ENCODE measurements at places on chromosomes 1 and 21.

- no peaks in the 10 kb centered on the region for H3K27me3 ChIP-seq
- H3K36me3 ChIP-seq = no peaks in the 10 kb centered on the region
- H3K4me3 ChIP-seq = no peak overlapping the region
- peaks cover 21% of the 10 kb centered on the region for H3K4me1 ChIP-seq
- H3K27ac ChIP-seq = peak overlapping the region; percentile 43
These were observed 23.9 kb downstream of the INPP5B start for GRCh38 chr1:37922767-37923550.

DNA sequence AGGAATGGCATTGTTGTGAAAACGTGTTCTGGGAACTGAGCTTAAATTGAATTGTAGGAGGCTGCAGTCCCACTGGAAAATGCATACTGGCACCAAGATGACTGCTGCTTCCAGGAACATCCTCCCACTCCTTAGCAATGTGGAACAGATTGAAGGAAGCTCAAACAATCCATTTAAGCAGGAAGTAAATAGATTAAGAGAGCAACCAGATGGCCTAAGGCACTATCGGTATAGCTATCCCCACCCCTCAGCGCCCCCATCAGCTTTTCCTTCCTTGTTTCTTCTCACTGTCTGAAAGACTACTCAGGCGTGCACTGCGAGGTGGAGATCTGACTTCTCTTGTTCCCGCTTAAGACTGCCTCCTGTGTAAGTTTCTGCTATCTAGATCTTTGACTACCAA, 4.0 kb upstream of the IFI16 start:
- H3K27me3 ChIP-seq = no peaks in the 10 kb centered on the region
- H3K4me3 ChIP-seq = no peak overlapping the region
- H3K36me3 ChIP-seq = no peaks in the 10 kb centered on the region
- H3K4me1 ChIP-seq = peaks cover 13% of the 10 kb centered on the region

- no peaks in the 10 kb centered on the region for H3K4me1 ChIP-seq
- H3K4me3 ChIP-seq = no peak overlapping the region
- DNase-seq = no peak
- H3K36me3 ChIP-seq = no peaks in the 10 kb centered on the region
- no peak overlapping the region for H3K27ac ChIP-seq
These were observed 27.2 kb upstream of the TSPEAR start for GRCh38 chr21:44738621-44739020.

DNA sequence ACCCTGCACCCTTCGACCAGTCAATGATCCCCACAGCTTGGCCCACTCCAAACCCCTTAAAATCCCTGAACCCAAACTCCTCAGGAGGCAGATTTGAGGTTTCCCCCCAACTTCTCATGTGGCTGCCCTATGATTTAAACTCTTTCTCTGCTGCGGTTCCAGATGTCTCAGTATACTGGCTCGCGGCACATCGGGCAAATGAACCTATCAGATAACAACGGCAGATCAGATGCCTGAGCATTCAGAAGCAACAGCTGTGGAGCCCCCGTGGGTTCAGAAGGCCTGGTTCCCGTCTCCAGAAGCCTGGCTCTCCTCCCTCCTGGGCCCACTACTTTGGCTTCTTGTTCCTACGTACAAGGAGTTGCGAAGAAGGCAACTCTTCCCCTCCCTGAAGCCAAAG, 43.3 kb upstream of the H6PD start:
- H3K4me3 ChIP-seq = no peak overlapping the region
- no peaks in the 10 kb centered on the region for H3K36me3 ChIP-seq
- DNase-seq = no peak
- H3K27me3 ChIP-seq = no peaks in the 10 kb centered on the region

DNA sequence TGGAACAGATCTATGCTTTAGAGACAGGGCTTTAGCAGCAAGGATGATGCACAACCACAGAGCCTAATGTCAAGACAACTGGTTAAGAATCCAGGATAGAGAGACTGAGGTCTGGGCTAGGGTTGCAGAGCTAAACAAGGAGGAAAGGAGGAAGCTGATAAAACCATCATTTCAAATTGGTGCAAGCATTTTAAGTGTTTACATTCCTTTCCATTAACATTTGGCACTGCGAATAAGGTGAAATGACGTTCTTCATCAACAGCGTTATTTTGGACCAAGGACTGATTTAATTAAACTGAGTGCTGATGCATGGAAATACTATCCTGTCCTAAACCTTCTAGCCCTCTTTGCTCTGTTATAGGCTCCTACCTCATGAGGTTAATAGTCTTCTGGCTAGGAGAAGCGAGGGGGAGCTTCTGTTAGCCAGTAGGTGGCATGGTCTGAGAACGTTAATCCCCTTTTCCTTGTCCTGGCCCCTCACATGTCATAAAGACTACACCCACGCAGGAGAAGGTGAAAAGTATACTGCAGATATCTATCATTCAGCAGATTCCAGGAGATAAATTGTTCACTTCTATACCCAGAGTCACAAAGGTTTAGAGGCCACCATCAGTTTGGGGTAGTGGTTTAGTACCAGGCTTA, 7.6 kb upstream of the C1orf21 start:
- H3K27ac ChIP-seq = no peak overlapping the region
- no peak for DNase-seq
- no peaks in the 10 kb centered on the region for H3K27me3 ChIP-seq

- H3K4me3 ChIP-seq = no peak overlapping the region
- no peak for DNase-seq
- H3K36me3 ChIP-seq = peaks cover 40% of the 10 kb centered on the region
- H3K27me3 ChIP-seq = no peaks in the 10 kb centered on the region
These were observed 14.1 kb downstream of the MTR start for GRCh38 chr1:236809148-236809547.

- H3K4me3 ChIP-seq = no peak overlapping the region
- no peak for DNase-seq
- no peaks in the 10 kb centered on the region for H3K4me1 ChIP-seq
These were observed 131.8 kb downstream of the CAMTA1 start for GRCh38 chr1:6917067-6917466.

GRCh38 chr1:51733793-51734522, 117.1 kb downstream of the OSBPL9 start:
- no peaks in the 10 kb centered on the region for H3K27me3 ChIP-seq
- no peak for DNase-seq
- H3K4me3 ChIP-seq = no peak overlapping the region
- peaks cover 35% of the 10 kb centered on the region for H3K4me1 ChIP-seq
- no peak overlapping the region for H3K27ac ChIP-seq
- no peaks in the 10 kb centered on the region for H3K36me3 ChIP-seq

DNA sequence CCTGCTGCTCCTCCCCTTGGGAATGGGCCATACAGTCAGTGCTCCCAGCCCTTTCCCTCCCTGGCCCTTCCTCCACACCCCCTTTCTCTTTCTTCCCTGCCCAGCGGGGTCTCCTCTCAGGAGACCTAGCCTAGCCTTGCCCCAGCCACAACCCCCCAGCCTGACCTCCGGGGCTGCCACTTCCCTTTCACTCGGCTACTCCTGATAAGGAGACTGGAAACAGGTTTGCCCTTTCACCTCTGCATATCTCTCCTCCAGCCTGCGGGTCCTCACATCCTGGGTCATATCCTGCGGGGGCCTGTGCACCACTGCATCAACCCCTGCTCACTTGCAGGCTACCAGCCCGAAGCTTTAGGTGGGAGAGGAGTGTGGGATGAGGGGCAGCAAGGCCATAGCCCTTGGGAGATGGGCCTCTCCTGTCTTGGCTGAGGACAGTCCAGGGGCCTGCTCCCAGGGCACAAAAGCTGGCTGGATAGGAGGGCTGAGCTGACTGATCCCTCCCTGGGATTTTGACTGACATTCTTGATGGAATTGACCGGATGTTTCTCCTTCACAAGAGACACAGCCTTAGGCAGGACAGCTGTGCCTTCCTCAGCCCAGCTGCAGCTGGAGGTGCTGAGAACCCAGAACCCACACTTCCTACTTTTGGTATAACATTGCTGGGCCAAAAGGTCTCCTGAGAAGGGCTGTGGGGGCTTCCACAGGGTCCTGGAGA, 19.2 kb upstream of the ALX3 start:
- H3K27ac ChIP-seq = no peak overlapping the region
- no peaks in the 10 kb centered on the region for H3K36me3 ChIP-seq
- H3K27me3 ChIP-seq = peaks cover 8% of the 10 kb centered on the region

- H3K27ac ChIP-seq = no peak overlapping the region
- no peak for DNase-seq
- H3K36me3 ChIP-seq = no peaks in the 10 kb centered on the region
- no peaks in the 10 kb centered on the region for H3K27me3 ChIP-seq
- H3K4me1 ChIP-seq = no peaks in the 10 kb centered on the region
- H3K4me3 ChIP-seq = no peak overlapping the region
These were observed 13.0 kb downstream of the IL20 start for GRCh38 chr1:206878456-206878855.

GRCh38 chr1:221849897-221850296, 108.0 kb upstream of the DUSP10 start:
- DNase-seq = no peak
- H3K27me3 ChIP-seq = no peaks in the 10 kb centered on the region
- H3K36me3 ChIP-seq = no peaks in the 10 kb centered on the region
- no peak overlapping the region for H3K4me3 ChIP-seq

DNA sequence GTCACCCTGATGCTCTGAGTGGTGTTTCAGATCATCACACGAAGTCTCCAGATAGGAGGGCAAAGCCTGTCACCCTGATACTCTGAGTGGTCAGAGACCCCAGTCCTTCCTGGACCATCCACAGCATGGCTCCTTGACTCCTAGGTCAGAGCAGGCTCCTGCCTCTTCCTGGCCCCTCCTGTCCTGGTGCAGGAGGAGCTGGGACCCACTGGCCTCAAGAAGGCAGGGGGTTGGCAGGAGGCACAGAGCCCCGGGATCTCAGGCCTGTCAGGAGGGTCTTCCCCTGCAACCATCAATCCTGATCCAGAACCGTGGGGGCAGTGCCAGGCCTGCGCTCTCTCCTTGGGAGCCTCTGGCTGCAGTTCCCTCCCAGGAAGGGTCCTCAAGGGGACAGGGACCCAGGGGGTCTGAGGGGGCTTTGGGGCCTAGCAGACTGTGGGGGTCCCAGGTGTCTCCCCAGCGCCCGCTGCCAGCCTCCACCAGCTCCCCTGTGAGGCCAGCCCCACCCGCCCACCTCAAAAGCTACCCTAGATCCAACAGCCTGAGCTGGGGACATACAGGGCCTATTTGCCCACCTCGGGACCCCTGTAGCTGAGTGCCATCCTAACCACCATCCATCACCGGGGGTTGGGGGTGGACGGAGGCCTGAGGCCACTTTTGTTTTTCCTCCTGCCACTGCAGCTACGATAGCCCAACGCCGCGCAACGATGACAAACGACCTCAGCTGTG, 27.5 kb downstream of the COL6A1 start:
- no peaks in the 10 kb centered on the region for H3K36me3 ChIP-seq
- no peak for DNase-seq
- no peak overlapping the region for H3K4me3 ChIP-seq
- H3K27ac ChIP-seq = no peak overlapping the region
- H3K4me1 ChIP-seq = no peaks in the 10 kb centered on the region

- no peak for DNase-seq
- no peak overlapping the region for H3K27ac ChIP-seq
- no peak overlapping the region for H3K4me3 ChIP-seq
- H3K4me1 ChIP-seq = no peaks in the 10 kb centered on the region
- no peaks in the 10 kb centered on the region for H3K27me3 ChIP-seq
These were observed 190.5 kb downstream of the SEC16B start for GRCh38 chr1:177779166-177779965.

DNA sequence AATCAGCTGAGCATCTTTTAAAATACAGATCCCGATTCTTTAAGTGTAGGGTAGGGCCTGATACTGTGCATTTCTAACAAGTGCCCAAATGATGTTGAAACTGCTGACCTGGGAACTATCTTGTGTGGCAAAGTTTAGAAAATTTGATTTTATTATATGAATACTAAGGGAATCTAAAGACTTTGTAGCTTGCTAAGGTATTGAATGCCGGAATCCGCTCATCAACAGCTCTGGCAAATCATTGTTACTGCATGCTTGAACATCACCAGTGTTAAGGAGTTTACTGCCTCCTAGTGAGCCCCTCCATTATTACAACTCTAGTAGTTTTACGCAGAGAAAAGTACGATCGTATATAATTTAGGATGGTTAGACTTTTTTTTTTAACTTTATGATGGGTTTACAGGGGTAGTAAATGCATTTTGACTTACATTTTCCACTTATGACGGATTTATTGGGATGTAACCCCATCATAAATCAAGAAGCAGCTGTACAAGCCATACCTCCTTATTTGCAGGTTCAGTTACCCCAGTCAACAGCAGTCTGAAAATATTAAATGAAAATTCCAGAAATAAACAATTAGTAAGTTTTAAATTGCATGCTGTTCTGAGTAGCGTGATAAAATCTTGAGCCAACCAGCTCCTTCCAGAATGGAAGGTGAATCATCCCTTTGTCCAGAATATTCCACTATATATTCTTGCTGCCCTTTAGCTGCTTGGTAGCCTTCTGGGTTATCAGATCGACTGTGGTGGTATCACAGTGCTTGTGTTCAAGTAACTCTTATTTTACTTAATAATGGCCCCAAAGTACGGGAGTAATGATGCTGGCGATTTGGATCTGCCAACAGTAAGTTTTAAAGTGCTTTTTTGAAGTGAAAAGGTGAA, 892 bp downstream of the TYW3 start:
- peaks cover 22% of the 10 kb centered on the region for H3K4me1 ChIP-seq
- H3K27ac ChIP-seq = peak overlapping the region; percentile 89
- peaks cover 13% of the 10 kb centered on the region for H3K36me3 ChIP-seq
- H3K4me3 ChIP-seq = peak overlapping the region; percentile 90
- H3K27me3 ChIP-seq = no peaks in the 10 kb centered on the region
- DNase-seq = peak; percentile 71

- H3K27ac ChIP-seq = no peak overlapping the region
- DNase-seq = no peak
- H3K4me3 ChIP-seq = no peak overlapping the region
- H3K27me3 ChIP-seq = no peaks in the 10 kb centered on the region
- H3K36me3 ChIP-seq = no peaks in the 10 kb centered on the region
These were observed 47.7 kb upstream of the RBM15 start for GRCh38 chr1:110291241-110292030.

GRCh38 chr1:39849203-39849602, 34.1 kb downstream of the TRIT1 start:
- no peaks in the 10 kb centered on the region for H3K36me3 ChIP-seq

DNA sequence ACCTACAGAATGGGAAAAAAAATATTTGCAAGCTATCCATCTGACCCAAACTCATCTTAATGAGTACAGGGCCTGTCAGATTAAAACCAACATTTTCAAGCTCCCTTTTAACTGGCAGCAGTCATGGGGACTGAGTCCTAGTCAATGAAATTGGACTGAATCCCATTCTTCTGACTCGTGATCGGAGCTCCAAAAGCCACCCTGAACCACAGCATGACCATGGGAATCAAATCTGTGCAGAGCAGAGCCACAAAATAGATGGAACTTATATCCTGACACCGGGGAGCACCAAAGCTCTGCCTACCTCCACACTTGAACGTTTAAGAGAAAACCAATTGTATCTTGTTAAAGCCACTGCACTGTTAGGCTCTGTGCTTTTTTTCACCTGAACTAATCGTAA, 5.0 kb upstream of the RWDD3 start:
- peaks cover 8% of the 10 kb centered on the region for H3K4me1 ChIP-seq
- H3K27me3 ChIP-seq = no peaks in the 10 kb centered on the region
- no peak for DNase-seq
- H3K4me3 ChIP-seq = no peak overlapping the region

Data from CD8-positive, alpha-beta memory T cell (primary cell).